IMR-90 (cell line): ENCODE measurements at places on chromosomes 11 and 22. TPM values are rescaled to one million over a fixed set of nuclear protein-coding genes. Genes with fewer than 3 reads are reported as not detected.

DNA sequence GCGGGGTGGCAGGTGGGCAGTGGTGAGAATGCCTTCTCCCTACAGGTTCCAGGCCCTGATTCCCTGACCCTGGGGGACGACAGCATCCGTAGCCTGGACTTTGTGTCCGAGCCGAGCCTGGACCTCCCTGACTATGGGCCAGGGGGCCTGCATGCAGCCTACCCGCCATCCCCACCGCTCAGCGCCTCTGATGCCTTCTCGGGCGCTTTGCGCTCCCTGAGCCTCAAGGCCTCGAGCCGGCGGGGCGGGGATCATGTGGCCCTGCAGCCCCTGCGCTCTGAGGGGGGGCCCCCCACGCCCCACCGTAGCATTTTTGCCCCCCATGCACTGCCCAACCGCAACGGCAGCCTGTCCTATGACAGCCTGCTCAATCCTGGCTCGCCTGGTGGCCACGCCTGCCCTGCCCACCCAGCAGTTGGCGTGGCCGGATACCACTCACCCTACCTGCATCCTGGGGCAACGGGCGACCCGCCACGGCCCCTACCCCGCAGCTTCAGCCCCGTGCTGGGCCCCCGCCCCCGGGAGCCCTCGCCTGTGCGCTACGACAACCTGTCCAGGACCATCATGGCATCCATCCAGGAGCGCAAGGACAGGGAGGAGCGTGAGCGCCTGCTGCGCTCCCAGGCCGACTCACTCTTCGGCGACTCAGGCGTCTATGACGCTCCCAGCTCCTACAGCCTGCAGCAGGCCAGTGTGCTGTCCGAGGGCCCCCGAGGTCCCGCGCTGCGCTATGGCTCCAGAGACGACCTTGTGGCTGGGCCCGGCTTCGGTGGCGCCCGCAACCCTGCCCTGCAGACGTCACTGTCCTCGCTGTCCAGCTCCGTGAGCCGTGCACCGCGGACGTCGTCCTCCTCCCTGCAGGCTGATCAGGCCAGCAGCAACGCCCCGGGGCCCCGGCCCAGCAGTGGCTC, 7.9 kb downstream of the CCDC188 start:
- no peak for DNase-seq

GRCh38 chr11:61834278-61835048, 6.4 kb downstream of the FADS2 start:
- DNase-seq: peak; percentile 47

DNA sequence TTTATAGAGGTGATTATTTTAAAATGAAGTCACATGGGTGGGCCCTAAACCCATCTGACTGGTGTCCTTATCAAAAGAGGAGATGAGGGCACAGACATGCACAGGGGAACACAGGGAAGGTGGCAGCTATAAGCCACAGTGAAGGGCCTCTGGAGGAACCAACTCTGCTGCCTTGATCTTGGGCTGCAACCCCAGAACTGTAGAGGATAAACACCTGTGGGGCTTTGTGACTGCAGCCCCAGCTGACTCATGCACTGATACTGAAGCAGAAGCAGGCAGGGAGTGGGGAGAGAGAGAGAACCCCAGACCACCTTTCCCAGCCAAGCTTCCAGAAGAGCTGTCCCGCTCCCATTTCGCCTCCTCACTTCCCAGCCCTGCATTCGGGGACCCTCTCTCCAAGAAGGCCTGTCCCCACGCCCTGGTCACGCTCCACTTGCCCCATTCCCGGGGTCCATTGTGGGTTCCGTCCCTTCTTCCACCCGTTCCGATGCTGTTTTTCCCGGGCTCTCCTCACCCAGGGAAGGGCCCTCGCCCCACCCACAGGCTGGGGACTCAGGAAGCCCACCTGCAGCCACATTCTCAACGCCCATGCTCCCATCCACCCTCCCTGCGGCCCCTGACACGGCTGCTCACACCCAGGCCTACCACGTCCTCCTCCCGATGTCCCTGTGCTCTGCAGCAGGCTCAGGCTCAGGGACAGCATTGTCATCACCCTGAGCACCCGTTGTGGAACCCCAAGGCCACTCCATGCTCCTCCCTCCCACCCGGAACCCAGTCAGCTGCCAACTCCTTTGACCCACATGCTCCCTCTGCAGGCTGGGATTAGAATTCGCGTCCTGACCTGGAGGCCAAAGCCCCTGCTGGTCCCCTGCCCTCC, 90.8 kb upstream of the SHANK2 start:
- DNase-seq: peak; percentile 15

- DNase-seq: no peak
Measured at GRCh38 chr11:30729187-30729713, 143.1 kb upstream of the MPPED2 start.

DNA sequence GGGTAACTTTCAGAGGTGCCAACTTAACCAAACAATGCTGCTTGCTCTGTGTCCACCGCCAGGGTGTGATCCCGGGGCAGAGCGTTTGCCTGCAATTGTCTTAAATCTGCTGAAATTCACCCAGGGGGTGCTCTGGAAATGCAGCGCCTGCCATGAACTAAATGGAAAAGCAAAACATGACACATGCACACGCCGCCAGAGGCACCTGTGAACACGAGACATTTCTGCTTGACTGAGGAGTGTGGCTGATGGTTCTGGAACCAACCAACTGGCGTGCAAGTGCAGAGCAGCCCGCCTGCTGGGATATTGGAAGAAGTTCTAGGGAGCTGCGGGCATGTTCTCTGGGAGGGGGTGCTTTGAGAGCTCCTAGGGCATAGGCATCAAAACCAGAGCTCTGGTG, 30.4 kb downstream of the DSCAML1 start:
- no peak for DNase-seq

DNA sequence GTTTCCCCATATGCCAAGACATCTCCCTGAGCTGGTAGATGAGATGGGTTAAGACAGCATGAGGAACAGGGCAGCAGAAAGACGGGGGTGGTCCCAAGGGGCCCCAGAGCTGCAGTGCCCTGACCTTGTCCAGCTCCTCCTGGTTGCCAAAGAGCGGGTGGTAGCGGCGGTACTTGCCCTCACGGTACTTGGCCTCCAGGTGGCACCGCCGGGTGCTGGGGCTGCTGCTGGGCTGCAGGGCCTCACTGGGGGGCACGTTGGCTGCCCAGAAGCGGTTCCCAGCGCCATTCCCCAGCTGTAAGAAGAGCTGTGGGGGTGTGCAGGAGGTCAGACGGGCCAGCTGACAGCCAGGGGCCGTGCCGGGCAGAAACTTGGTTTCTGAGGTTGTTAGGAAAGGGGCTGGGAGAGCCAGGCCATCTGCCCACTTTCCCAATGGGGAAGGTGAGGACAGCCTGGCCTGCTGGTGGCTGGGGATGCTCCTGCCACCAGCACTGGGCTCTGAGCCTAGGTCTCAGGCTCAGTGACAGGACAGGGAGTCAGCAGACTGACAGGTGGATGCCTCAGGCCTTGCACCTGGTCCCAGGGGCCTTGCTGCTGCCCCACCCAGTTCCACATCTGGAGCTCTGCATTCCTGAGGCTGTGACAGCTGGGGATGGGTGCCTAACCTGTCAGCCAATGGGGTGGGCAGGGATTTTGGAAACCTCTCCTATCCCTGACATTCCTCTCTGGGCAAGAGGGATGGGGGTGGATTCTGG, 30.0 kb upstream of the PDE2A start:
- no peak for DNase-seq

- no peak for DNase-seq
Measured at GRCh38 chr11:64251016-64251752, at the start of gene PLCB3. Gene PLCB3, plus strand, starts transcription at chr11:64251530. Its CDS starts 120 bp downstream, at chr11:64251650.

DNA sequence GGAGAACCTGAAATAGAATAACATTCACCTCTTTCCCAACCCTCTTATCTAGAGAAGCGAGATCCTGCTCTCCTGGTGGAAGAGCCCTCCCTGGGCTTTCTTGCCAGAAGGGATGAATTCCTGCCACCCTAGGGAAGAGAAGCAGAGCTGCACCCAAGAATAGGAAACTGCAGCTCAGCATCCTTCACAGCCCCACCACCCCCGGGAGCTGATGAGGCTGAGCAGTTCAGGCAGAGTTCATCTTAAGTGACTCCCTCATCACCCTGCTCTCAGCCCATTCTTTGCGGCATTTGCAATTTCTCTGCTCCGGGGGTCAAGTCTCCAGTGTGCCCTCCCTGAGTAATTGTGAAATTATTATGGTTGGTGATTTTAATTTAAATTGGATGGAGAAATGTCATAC, 514.9 kb downstream of the BUD13 start:
- no peak for DNase-seq

GRCh38 chr11:6572215-6572614, 31.2 kb downstream of the RRP8 start:
- peak; percentile 84 for DNase-seq

DNA sequence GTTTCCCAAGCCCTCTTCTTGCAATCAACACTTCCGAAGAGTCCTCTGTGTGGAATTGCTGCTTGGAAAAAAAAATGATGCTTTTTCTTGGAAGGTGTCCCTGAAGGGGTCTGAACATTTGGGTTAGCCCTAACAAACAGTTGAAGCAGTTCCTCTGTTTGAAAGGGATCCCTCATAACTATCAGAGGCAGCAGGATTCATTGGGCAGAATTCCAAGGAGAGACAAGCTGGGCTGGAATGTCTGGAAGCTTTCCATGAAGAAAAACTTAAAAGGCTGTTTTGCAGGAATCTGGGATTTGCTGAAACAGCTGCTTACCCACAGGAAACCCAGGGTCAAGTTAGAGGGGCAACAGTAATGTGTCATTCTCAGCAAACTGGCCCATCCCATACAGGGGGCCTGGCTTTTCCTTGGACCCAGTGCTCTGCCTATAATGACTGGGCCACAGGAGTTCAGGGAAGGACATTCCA, 3.1 kb downstream of the CSNK2A3 start:
- DNase-seq: peak; percentile 90

DNA sequence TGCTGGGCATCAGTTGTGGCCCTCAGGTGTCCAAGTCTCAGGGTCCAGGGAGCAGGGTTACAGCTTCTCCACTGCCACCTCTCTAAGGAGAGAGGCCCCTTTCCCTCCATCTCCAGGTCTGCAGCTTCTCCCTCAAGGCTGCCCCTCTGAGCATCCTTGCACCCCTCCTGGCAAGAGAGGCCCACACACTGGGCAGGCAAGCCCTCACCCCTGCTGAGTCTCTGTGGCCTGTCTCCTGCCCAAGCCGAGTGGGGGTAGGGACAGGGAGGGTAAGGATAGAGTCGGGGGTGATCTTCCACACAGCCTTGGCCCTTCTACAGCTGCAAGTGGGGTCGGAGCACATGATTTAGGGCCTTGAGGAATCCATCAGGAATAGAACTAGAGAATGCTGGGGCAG, 76.6 kb downstream of the ST3GAL4 start:
- DNase-seq: no peak

Gene TTLL1
- total RNA-seq: 9.7 and 10.8 TPM in 2 replicates

Gene TPH1
- under 0.01 TPM in 2 replicates for total RNA-seq
